ENCODE measurements at places on chromosomes 16 and 17.
A peak's percentile ranks its signal among the peaks of the same experiment; 100 is the strongest.

GRCh38 chr17:28131599-28131998 lies 89.1 kb downstream of the NLK start:
- DNase-seq, result no peak

GRCh38 chr16:2775131-2775716 lies 1.9 kb downstream of the ELOB start:
- DNase-seq, result no peak

GRCh38 chr16:57592591-57593003 lies 35.8 kb upstream of the ADGRG1 start:
- DNase-seq, result no peak

GRCh38 chr17:31515267-31515666 lies 123.8 kb downstream of the RAB11FIP4 start:
- DNase-seq, result no peak

DNA sequence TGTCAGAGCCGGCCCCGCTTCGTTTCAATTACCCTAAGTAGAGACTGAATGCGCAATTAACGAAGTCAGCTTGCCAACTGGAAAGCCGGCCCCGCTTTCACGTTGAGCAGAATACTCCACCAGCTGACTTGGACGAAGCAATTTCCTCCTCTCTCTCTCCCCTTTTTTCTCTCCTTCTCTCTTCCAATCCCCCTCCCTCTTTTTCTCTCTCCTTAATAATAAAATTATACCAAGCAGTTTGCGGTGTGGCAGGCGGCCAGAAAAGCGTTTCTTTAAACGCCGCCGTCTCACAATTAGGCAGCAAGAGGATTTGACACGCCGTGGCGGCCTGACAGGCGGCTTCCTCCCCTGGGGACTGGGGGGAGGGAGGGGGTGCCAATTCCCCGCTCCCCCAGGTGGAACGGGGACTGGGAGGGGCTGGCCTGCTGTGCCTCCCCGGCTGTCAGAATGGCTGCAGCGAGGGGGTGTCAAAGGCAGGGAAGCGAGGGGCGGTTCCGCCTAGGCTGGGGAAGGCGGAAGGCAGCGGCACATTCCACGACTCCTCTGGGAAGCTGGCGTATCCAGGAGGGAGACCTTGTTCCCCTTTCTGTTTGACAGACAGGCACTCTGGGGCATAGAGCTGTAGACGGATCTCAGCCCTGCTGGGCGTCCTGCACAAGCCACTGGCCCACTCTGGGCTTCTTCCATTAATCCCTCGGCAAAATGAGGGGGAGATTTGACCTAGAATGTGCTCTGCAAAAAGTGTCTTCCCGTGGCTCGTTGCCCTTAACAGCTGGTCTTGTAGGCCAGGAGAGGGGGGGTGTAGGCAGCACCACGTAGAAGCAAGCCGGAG lies 52.7 kb downstream of the SREBF1 start:
- DNase-seq, result peak; percentile 65

DNA sequence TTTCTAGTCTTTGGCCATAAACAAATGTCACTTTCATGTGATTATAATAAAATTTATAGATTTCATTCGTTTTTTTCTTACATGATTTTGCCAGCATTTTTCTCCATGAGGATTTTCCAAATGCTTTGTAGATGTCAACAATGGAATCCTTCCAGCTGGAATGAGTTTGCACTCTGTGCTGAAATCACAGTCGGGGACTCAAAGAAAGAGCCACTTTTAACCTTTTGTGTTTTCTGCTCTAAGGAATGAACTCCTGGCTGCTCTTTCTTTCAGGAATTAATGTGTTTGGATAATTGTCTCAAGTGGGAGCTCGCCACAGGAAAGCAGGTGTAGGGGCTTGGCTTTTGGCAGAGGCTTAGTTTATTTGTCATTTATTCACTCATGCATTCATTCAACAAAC lies 372.3 kb upstream of the SALL1 start:
- no peak for DNase-seq

DNA sequence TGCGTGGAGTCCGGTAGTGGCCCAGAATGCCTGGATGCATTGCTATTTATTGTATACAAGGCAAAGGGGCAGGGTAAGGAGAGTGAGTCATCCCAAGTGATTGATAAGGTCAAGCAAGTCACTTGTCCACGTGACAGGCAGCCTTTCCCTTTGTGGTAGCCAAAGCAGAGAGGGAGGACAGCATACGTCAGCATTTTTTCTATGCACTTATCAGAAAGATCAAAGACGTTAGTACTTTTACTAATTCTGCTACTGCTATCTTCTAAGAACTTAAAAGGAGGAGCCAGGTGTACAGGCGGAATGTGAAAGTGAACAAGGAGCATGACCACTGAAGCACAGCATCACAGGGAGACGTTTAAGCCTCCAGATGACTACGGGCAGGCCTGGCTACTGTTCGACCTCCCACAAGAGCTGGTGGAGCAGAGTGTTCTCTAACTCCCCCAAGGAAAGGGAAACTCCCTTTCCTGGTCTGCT lies 47.9 kb upstream of the ARL4D start:
- no peak for DNase-seq

DNA sequence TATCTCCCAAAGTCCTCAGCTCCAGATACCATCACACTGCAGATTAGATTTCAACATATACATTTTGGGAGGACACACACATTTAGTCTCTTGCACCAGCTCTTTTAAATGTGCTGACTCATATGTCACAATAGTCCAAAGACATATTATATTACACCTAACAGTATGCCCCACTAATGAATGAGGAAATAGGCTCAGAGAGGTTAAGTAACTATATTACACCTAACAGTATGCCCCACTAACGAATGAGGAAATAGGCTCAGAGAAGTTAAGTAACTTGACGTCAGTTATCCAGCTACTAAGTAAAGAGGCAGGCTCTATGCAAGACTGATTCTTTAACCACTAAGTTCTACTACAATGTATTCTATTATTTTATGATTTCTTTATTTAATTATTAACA lies 9.7 kb downstream of the IRX6 start:
- DNase-seq, result no peak

DNA sequence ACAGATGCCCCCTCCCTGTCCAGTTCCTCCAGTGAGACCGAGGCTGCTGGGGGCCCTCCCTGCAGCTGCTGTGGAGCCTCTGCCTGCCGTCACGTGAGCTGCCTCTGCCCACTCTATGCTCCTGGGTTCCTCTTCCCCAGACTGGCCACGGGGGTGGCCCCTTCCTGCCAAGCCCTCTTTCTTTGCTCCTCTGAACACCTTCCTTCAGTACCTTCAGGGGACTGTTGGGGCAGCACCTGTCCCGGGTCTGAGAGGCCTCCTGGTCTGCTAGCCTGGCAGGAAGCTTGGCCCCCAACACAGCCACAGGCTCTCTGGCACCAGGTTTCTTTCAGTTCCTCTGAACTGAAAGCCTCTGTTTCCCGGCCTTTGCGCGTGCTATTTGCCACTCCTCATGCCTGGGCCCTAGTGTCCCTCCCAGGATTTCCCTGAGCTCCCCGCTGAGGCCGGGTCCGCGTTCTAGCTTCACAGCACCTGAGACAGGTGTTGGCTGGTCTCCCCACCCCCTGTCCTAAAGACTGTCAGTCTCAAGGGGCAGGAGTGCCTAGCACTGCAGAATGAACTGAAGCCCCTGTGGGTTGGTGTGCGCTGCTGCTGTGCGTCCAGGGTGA lies 6.6 kb upstream of the ATP6V0C start:
- no peak for DNase-seq

- no peak for DNase-seq
These were observed 43.4 kb upstream of the ZC3H18 start for GRCh38 chr16:88526906-88527185.

DNA sequence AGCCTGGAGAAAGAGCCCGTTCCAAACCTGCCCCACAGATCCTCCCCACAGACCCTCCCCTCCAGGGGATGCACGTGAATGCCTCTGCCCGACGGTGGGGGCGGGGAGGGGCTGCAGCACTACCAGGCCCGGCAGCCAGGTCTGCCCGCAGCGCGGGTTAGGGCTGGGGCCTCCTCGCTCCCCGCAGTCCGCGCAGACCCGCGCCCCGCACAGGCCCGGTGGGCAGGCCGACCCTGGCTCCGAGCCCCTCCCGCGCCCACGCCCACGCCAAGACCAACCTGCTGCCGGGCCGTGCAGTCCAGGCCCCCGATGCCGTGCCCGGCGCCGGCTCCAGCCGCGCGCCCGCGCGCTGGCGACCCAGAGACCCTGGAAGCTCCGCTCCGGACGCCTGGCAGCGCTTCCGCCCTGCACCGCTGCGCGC lies at the start of gene RPUSD1:
TSS of gene RPUSD1 (minus strand) at position 404 of the 421 bp plus-strand sequence. CDS start 644 bp downstream, outside the sequence.
- no peak for DNase-seq

- no peak for DNase-seq
These were observed 719.0 kb downstream of the KCNJ2 start for GRCh38 chr17:70888324-70888723.

- no peak for DNase-seq
These were observed 386.5 kb downstream of the SLC39A11 start for GRCh38 chr17:72705905-72706395.

DNA sequence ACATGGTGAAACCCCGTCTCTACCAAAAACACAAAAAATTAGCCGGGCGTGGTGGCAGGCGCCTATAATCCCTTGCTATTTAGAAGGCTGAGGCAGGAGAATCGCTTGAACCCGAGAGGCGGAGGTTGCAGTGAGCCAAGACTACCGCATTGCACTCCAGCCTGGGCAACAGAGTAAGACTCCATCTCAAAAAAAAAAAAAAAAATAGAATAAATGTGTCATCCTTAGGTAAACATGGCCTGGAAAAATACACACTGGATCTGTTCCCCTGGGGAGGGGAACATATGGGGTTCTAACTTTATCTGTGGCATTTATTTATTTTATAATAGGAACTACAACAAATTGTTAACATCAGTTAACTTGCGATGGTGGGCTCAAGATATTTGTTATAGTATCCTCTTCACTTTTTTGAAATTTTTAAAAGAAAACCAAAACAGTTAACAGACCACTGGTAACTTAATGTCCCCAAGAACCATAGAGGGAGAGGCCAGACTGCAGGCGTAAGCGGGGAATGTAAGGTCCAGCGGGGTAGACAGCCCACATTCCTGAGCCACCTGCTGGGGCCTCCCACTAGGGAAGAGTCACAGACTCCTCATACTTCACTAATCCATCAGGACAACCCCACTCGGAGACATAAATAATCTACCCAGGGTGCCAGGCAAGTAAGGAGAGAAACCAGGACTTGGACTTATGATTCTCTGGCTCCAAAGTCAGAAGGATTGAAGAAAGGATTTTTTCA lies 12.5 kb upstream of the TXNDC11 start:
- no peak for DNase-seq

GRCh38 chr17:79811011-79811867 lies 14.4 kb upstream of the CBX8 start:
- peak; percentile 43 for DNase-seq

DNA sequence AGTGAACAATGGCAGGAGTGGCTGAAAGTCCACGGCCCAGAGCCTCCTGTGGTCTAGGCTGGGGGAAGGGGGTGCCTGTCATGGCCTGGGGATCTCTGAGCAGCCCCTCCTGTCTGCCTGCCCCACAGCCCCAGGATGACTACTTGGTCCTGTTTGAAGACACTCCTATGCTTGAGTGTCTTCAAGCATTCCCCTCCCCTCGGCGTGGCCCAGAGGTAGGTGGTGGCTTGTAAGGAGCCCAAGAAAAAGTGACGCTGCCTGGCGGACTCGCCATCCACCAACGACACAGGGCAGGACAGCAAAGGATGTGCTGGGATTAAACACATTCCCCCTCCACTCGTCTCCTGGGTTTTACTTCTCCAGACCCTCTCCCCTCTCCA lies 5.7 kb downstream of the SULT1A1 start:
- DNase-seq, result no peak

DNA sequence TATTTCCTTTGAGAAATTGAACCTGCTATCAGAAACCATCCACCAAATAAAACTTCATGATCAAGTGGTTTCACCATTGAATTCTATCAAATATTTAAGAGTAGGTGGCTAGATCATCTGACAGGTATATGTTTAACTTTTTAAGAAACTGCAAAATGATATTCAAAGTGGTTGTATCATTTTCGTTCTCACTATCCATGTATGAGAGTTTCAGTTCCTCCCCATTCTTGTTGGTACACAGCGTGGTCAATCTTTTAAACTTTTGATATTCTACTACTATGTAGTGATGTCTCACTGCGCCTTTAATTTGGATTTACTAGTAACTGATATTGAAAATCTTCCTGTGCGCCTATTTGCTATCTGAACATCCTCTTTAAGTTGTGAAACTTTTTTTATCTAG lies 163.7 kb downstream of the CYB561 start:
- no peak for DNase-seq

GRCh38 chr17:2421315-2422147 lies 20.7 kb upstream of the MNT start:
- DNase-seq, result peak; percentile 25

DNA sequence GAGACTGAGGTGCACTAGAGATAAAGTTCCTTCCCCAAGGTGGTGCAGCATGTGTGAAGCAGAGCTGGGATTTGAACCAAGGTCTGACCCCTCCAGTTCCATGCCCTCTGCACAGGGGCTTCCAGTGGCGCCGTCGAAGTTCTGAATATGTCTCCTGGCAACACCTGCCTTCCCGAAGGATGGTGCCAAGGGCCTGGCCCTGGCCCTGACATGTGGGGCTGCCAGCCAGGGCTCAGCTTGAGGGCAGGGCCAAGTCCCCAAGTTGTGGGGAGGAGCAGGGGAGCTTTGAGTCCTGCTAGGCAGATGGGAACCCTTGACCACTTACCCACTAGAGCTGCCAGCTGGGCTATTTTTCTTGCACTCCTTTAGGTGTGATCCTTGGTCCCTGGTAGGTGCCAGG lies 56.4 kb downstream of the NKD1 start:
- DNase-seq, result no peak

- no peak for DNase-seq
These were observed 47.0 kb upstream of the FBXO47 start for GRCh38 chr17:39014044-39014794.

DNA sequence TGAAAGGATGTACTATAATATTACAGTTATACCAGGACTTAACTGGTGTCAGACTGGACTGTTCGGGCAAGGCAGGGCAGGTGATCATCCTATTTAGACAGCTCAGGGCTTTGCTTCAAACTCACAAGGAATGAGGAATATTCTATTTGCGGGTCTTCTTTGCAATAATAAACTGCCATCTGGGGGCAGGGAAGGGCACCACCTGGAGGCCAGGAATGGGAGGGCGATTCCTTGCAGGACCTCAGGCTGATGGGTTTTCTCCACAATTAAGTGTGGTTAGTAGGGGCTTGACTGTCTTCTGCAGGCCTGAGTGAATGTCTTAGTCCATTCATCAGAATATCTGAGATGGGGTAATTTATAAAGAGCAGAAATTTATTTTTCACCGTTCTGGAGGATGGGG lies 424.1 kb downstream of the CA10 start:
- no peak for DNase-seq

DNA sequence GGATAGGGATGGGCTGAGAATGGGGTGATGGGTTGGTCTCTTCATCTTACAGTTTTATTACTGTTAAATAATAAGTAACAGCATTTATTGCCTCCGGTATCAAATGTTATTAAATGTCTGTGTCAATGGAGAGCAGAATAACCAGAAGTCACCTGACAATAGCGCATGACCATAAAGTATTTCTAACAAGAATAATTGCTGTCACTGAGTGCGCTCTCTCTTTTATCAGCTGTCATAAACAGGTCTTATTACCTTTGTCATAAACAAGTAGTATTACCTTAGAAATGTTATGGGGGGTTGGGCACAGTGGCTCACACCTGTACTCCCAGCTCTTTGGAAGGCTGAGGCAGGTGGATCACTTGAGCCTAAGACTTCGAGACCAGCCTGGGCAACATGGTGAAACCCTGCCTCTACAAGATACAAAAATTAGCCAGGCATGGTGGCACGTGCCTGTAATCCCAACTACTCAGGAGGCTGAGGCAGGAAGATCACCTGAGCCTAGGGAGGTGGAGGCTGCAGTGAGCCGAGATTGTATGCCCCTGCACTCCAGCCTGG lies 120.6 kb downstream of the MAP2K6 start:
- DNase-seq, result no peak

GRCh38 chr17:52648995-52649394 lies 490.5 kb upstream of the CA10 start:
- DNase-seq, result no peak

- no peak for DNase-seq
These were observed 270.1 kb downstream of the SOX9 start for GRCh38 chr17:72390675-72391508.
